ENCODE measurements at places on chromosomes 7 and 10. TPM values are rescaled to one million over a fixed set of nuclear protein-coding genes. Genes with fewer than 3 reads are reported as not detected.

- no peaks in the 10 kb centered on the region for H3K4me1 ChIP-seq
- no peak overlapping the region for H3K4me3 ChIP-seq
- no peak overlapping the region for H3K27ac ChIP-seq
- DNase-seq = no peak
Measured at GRCh38 chr7:33698041-33698440, 207.3 kb upstream of the BMPER start.

- no peak overlapping the region for H3K27ac ChIP-seq
- H3K4me1 ChIP-seq = no peaks in the 10 kb centered on the region
- H3K36me3 ChIP-seq = no peaks in the 10 kb centered on the region
- no peak for DNase-seq
Measured at GRCh38 chr7:80018941-80019808, 115.5 kb upstream of the GNAI1 start.

DNA sequence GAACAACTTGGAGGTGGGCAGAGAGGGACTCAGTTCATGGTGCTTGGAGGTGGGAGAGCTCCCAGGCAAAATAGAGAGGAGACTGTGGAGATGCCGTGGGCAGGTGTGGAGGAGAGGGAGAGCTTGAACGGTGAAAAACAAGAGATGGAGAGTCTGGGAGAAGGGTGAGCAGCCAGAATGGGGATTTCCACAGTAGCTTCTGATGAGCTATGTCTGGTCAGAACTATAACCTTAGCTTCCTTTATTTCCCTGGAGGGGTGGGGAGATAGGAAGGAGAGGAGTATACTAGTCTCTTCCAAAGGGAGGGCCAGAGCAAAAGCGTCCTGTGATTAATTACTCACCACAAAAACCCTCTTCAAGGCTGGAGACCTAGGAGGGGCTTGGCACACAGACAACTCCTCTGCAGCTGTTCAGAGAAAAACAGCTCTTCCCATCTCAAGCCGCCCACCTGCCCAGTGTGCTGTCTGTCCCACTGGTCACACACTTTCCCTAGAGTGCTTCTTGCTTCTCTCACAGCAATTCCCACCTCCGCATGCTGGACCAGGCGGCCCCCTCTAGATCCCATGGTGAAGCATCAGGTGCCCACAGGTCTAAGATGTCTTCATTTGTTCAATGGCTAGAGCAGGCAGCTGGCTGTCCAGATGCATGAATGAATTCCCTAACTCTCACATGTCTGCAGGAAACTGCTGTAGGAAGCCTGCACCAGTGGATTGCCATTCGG is 41.9 kb downstream of the TAS2R41 start:
- no peak overlapping the region for H3K4me3 ChIP-seq
- H3K27me3 ChIP-seq = no peaks in the 10 kb centered on the region
- H3K36me3 ChIP-seq = no peaks in the 10 kb centered on the region
- no peaks in the 10 kb centered on the region for H3K4me1 ChIP-seq
- no peak for DNase-seq

GRCh38 chr7:140509789-140510188 is 30.5 kb upstream of the MKRN1 start:
- no peak for DNase-seq
- no peak overlapping the region for H3K27ac ChIP-seq
- H3K4me3 ChIP-seq = no peak overlapping the region
- H3K36me3 ChIP-seq = no peaks in the 10 kb centered on the region
- no peaks in the 10 kb centered on the region for H3K4me1 ChIP-seq
- H3K27me3 ChIP-seq = no peaks in the 10 kb centered on the region

- H3K36me3 ChIP-seq = no peaks in the 10 kb centered on the region
- DNase-seq = peak; percentile 30
- H3K4me3 ChIP-seq = peak overlapping the region; percentile 24
- no peaks in the 10 kb centered on the region for H3K27me3 ChIP-seq
- H3K4me1 ChIP-seq = peaks cover 16% of the 10 kb centered on the region
Measured at GRCh38 chr10:67612577-67613537, 83.1 kb downstream of the CTNNA3 start.

DNA sequence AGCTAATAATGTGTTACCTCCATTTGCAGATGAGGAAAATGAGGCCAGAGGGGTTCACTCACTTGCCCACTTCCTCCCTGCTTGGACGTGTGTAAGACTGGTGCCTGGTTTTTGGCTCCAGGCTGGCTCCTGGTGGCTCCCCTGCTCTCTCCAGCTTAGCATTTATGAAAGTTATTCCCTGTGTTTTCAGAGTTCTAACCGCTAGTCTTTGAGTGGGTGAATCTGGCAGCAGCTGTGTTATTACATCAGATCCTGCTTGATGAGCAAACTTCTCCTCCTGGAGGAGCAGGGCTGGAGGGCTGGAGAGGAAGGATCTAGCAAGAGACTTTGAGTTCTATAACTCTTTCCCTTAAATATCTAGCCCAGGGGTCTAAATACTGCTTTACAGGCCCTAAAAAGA is 80.9 kb upstream of the AGBL3 start:
- H3K4me1 ChIP-seq = no peaks in the 10 kb centered on the region
- no peak overlapping the region for H3K27ac ChIP-seq
- H3K4me3 ChIP-seq = no peak overlapping the region
- no peaks in the 10 kb centered on the region for H3K27me3 ChIP-seq
- no peaks in the 10 kb centered on the region for H3K36me3 ChIP-seq
- DNase-seq = no peak

DNA sequence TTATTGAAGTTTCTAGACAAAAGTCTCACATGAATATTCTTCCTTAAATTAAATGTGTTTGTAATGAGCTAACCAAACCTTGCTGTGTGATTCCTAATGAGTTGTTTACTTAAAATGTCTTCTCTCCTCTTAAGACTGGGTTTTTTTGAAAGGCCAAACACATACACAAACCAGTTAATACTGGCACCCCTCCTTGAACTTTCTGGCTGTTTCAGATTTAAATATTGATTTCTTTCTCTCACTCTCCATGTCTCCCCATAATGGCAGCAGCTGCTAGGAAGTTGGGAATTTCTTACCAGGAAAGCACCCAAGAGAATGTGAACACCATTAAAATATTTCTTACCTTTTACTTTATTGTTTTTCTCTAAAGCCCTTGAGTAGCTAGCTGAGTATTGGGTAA is 11.4 kb upstream of the PTN start:
- DNase-seq = no peak
- H3K4me3 ChIP-seq = no peak overlapping the region
- no peaks in the 10 kb centered on the region for H3K4me1 ChIP-seq
- H3K27ac ChIP-seq = no peak overlapping the region
- H3K36me3 ChIP-seq = no peaks in the 10 kb centered on the region

GRCh38 chr7:150931199-150931869 is 46.8 kb downstream of the KCNH2 start:
- no peak for DNase-seq
- H3K4me1 ChIP-seq = peaks cover 10% of the 10 kb centered on the region
- H3K4me3 ChIP-seq = no peak overlapping the region

DNA sequence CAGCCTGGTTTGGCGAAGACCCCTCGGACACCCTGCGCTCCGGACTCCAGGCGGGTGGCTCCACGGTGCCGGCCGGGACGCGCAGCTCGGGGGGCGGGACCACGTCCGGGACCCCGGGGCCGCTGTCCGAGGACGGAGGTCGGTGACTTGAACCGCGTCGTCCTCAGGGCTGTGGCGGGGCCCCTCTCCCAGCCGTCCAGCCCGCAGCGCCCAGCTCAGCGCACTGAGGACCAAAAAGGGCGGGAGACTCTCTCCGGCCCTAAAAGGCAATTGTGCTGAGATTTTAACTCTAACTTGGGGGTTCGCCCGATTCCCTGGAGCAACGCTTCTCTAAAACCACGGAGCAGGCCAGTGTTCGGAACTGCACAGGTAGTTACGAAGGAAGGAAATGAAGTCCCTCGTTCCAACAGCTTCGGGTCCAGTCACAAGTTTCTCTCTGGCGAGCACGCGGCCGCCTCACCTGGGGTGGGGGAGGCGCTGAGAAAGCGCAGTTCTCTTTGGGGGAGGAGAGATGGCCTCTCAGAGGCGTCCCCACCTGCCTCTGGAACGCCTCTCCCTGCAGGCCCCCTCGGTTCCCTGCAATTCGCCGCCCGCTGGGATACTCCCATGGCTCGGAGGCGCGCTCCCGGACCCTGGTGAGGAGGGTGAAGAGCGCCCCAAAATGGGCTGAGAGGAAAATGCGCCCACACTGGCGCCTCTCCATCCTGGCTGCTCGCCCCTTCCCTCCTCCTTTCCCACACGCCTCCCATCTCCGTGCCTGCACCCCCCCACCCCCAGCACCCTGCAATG is 352.7 kb downstream of the DNAJB6 start:
- peaks cover 56% of the 10 kb centered on the region for H3K4me1 ChIP-seq
- no peak overlapping the region for H3K4me3 ChIP-seq
- no peak overlapping the region for H3K27ac ChIP-seq
- no peaks in the 10 kb centered on the region for H3K36me3 ChIP-seq

DNA sequence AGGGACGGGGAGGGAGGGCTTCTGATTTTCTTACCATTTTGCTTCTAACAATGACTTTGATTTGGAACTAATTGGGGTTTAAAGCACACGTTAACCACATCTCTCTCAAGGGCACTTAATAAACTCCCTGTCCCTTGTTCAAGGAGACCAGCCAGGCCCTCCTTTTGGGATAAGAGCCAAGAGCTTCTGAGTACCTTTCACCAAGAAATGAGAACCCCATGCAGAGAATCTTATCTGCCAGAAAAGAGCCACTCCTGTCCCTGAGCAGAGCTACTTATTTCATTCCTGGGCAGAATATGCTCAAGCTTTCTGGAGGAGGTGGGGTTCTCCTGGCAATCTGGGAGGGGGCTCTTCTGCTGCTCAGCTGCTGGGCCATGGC is 574.6 kb downstream of the GALNT17 start:
- H3K27me3 ChIP-seq = no peaks in the 10 kb centered on the region
- H3K4me1 ChIP-seq = no peaks in the 10 kb centered on the region
- no peak for DNase-seq
- no peak overlapping the region for H3K4me3 ChIP-seq
- no peak overlapping the region for H3K27ac ChIP-seq
- no peaks in the 10 kb centered on the region for H3K36me3 ChIP-seq

DNA sequence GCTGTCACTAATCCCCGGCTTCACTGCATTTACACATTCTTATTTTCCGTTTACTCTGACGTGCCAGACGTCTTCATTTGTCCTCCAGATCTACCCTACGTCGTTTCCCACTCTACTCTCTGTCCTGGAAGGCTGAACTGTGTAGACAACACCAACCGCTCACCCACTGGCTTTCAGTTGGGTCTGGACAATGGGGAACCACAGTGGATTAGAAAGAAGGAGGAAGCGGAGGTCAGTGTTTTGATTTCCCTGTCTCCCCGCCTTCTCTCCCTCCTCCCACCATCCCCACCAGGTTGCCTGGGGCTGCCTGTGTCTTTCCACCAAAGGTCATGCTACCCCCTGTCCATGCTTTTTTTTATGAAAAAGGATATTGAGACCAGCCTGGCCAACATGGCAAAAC is 14.0 kb upstream of the CTBP2 start:
- H3K27me3 ChIP-seq = peaks cover 8% of the 10 kb centered on the region
- no peak overlapping the region for H3K27ac ChIP-seq
- H3K4me1 ChIP-seq = no peaks in the 10 kb centered on the region
- H3K36me3 ChIP-seq = no peaks in the 10 kb centered on the region
- no peak overlapping the region for H3K4me3 ChIP-seq
- no peak for DNase-seq

DNA sequence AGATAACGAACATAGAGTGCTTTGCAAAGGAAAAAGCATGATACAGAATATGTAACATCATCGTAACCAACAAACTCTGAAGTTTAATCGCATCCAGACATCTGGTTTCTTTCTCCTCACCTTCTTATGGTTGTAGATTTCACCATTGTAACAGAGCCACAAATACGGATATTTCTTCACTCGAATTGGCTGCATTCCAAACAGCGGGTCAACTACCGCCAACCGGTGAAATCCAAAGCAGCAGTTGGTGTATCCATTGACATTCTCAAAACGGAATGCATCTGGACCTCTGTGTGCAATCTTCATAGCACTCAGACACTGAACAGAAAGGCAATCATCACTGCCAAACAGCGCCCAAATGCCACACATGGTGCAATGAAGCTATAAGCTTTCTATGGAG is 3.4 kb downstream of the ASNS start:
- no peak overlapping the region for H3K4me3 ChIP-seq
- no peak for DNase-seq
- peaks cover 29% of the 10 kb centered on the region for H3K36me3 ChIP-seq
- peaks cover 19% of the 10 kb centered on the region for H3K4me1 ChIP-seq
- no peak overlapping the region for H3K27ac ChIP-seq
- no peaks in the 10 kb centered on the region for H3K27me3 ChIP-seq

DNA sequence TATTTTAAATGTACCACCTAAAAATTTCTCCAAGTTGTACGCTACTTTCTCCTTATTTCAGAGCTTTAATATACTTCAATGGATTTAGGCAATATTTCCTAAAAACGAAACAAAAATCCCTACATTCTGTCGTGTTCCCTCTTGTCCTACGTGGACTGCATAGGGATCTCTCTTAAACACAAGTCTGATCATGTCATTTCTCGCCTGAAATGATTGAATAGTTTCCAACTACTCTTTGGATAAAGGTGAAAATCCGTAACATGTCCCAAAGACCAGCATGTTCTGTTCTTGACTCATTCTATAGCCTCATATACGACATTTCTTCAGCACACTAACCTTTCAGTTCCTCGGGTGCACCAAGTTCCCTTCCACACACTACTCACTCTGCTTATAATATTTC is 17.7 kb upstream of the TPK1 start:
- H3K27me3 ChIP-seq = no peaks in the 10 kb centered on the region
- no peak overlapping the region for H3K27ac ChIP-seq
- H3K4me1 ChIP-seq = no peaks in the 10 kb centered on the region
- DNase-seq = no peak
- no peaks in the 10 kb centered on the region for H3K36me3 ChIP-seq
- H3K4me3 ChIP-seq = no peak overlapping the region

DNA sequence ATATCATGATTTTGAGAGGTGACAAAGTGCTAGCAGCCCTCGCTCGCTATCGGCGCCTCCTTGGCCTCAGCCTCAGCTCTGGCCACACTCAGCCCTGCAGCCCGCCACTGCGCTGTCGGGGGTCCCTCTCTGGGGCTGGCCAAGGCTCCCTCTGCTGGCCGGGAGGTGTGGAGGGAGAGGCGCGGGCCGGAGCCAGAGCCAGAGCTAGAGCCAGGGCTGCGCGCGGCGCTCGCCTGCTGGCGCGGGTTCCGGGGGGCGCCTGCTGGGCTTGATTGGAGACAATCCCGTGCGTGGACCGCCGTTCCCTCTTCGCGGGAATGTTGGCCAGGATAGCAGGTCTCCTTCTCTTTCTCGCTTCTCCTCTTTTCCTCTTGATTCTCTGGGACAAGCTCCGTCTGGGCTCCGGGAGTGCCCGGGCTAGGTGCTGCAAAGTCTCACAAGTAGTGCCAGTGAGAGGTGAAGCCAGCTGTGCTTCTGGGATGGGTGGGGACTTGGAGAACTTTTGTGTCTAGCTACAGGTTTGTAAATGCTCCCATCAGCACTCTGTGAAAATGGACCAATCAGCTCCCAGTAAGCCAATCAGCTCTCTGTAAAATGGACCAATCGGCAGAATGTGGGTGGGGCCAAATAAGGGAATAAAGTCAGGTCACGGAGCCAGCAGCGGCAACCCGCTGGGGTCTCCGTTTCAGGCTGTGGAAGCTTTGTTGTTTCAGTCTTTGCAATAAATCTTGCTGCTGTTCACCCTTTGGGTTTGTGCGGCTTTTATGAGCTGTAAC is 43.4 kb upstream of the ELMO1 start:
- H3K27me3 ChIP-seq = no peaks in the 10 kb centered on the region
- no peak overlapping the region for H3K27ac ChIP-seq
- H3K4me1 ChIP-seq = no peaks in the 10 kb centered on the region
- no peaks in the 10 kb centered on the region for H3K36me3 ChIP-seq
- no peak for DNase-seq

MYOZ1 gene
- not detected for total RNA-seq

BUD23 gene
- total RNA-seq = 96.1 TPM

CAMK2B gene
- total RNA-seq = not detected

ITIH2 gene
- not detected for total RNA-seq

GPRIN2 gene
- not detected for total RNA-seq

SP8 gene
- total RNA-seq = not detected

TMEM176B gene
- not detected for total RNA-seq

Measured in CD4-positive, alpha-beta T cell (primary cell).